ENCODE measurements at places on chromosomes 7 and 10. TPM values are rescaled to one million over a fixed set of nuclear protein-coding genes. Genes with fewer than 3 reads are reported as not detected.

DNA sequence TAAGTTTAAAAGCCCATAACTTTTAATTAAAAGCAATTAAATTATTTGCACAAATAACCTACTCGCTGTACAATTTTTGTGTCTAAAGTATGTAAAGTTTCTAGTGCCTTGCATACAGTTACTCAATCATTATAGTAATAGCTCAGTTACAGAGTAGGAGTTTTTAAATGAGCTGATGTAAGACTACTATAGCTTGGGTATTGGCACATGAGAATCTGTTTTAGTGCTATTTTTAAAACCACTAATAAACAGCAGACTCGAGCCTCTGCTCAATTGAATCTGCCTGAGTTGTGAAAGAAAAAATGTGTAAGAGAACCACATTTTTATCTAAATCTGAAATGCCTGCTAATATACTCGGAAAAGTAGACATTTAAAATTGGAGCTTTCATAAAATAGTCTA lies 31.1 kb downstream of the CTNNA3 start:
- H3K4me1 ChIP-seq: peaks cover 7% of the 10 kb centered on the region
- no peak overlapping the region for H3K4me3 ChIP-seq
- no peak overlapping the region for H3K27ac ChIP-seq
- no peaks in the 10 kb centered on the region for H3K27me3 ChIP-seq
- H3K36me3 ChIP-seq: no peaks in the 10 kb centered on the region

The CLCN1 gene
- 0.11 TPM for total RNA-seq

GRCh38 chr10:125661431-125661940 lies 21.5 kb downstream of the TEX36 start:
- H3K27me3 ChIP-seq: peaks cover 51% of the 10 kb centered on the region
- H3K27ac ChIP-seq: no peak overlapping the region
- H3K4me3 ChIP-seq: no peak overlapping the region

DNA sequence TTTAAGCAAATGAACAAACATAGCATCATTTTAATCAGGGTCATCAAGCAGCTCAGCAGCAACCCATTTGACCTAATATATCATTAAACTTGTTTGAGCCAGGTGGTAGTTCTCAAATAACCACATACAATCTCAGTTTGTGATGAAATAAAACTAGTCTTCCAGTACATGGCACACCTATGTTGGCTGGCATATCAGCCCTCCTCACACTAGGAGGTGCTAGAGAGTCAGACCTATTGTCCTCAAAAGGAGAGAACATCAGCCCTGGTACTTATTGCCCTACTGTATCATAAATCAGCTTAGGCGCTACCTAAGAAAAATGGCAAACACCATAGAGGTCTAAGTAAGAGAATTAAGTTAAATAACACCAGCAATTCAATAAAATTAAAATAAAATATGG lies 81.7 kb downstream of the CABCOCO1 start:
- H3K27ac ChIP-seq: no peak overlapping the region
- no peak overlapping the region for H3K4me3 ChIP-seq
- H3K27me3 ChIP-seq: no peaks in the 10 kb centered on the region
- peaks cover 22% of the 10 kb centered on the region for H3K4me1 ChIP-seq
- DNase-seq: no peak

GRCh38 chr10:23643111-23643780 lies 204.4 kb downstream of the OTUD1 start:
- H3K36me3 ChIP-seq: no peaks in the 10 kb centered on the region
- H3K4me1 ChIP-seq: no peaks in the 10 kb centered on the region
- peaks cover 56% of the 10 kb centered on the region for H3K27me3 ChIP-seq
- H3K4me3 ChIP-seq: no peak overlapping the region
- H3K27ac ChIP-seq: no peak overlapping the region

The COX19 gene
- 20.2 TPM for total RNA-seq

- no peak for DNase-seq
- peaks cover 23% of the 10 kb centered on the region for H3K4me1 ChIP-seq
- H3K36me3 ChIP-seq: no peaks in the 10 kb centered on the region
- H3K27me3 ChIP-seq: peaks cover 7% of the 10 kb centered on the region
- H3K4me3 ChIP-seq: no peak overlapping the region
Observed at GRCh38 chr7:45342236-45342635, 184.6 kb downstream of the RAMP3 start.

The PSMC2 gene
- 87.0 TPM for total RNA-seq

All from mesothelial cell of epicardium (in vitro differentiated cells).